Trophoblast cell (in vitro differentiated cells and primary cell): ENCODE measurements at places on chromosomes 7 and 10.

- no peak for DNase-seq
Measured at GRCh38 chr7:123665157-123665556, 9.5 kb downstream of the LMOD2 start.

- DNase-seq = no peak
Measured at GRCh38 chr10:110843031-110843430, 28.7 kb upstream of the PDCD4 start.

DNA sequence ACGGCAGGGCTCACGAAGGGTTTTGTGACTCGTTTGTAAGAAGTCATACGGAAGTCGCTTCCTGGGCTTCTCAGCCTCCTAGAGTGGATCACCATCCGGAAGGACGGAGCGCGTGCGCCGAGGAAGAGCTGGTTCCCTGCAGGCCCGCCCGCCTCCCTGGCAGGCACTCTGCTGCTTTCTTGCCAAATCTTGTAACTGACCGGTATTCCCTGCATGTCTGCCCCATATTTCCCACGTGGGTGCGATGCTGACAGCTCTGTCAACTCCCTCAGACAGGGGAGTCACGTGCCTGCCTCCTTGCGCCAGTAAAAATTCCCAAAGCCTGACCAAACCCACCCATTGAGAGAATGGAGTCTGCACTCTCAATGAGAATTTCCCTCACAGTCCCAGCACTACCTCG, 12.7 kb downstream of the SHH start:
- no peak for DNase-seq

- DNase-seq = peak; percentile 14
Measured at GRCh38 chr7:55996856-55997500, 32.6 kb downstream of the NIPSNAP2 start.

GRCh38 chr10:22437620-22438588, 92.6 kb downstream of the SPAG6 start:
- DNase-seq = no peak

GRCh38 chr10:88534072-88534665, 48.9 kb downstream of the RNLS start:
- no peak for DNase-seq

DNA sequence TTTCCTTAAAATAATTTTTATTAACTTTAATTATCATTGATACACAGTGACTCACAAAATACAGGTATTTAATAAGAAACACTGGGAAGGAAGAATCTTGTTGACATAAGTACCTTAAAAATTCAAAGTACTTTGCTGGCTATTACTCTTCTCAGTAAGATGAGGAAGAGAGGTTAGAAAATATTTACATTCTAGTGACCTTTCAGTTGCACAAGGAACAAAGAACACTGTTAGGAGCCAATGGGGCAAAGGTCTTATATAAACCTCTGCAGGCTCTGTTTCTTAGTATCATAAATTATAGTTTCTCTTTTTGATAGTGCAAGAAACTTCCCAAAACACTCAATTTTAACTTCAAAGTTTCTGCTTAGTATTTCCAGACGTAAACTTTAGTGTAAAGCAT, 4.8 kb upstream of the TAX1BP1 start:
- DNase-seq = peak; percentile 27

GRCh38 chr10:47438857-47439474, 44.9 kb downstream of the ANXA8 start:
- peak; percentile 65 for DNase-seq

DNA sequence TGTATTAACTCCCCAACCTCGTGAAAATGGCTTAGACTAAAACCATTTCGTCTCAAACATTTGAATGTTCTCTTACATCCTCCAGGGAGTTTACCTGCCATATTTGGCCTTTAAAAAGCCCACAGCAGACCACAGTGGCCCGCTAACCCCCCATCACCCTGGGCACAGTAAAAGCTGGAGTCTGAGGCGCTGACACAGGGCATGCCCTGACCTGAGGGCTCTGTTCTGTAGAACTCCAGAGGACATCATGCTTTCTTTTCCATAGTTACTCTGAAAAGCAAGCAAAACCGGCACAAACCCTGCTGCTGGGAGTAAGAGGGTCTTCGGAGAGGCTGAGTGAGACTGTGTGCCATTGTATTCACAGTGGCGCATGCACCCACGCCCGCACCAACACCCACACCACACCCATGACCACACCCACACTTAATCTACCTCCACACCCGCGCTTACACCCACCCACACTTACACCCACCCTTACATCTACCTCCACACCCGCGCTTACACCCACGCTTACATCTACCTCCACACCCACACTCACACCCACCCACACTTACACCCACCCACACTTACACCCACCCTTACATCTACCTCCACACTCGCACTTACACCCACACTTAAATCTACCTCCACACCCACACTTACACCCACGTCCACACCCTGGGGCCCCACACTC, 32.1 kb downstream of the LRRC27 start:
- no peak for DNase-seq

DNA sequence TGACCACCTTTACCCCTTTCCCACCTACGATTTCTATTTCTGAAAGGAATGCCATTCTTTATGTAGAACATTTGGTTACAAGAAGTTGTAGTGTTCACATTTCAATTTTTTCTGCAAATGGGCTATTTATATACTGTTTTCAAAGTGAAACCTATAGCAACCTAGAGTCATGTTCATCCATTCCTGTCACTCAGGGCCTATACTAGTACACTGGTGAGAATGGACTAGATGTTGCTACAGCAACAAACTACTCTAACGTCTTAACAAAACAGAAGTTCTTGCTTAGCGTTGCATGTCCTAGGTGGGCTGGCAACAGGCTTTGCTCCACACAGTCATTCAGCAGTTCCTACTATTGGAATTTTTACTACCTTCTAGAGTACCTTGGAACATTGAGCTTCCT, 16.3 kb downstream of the CASD1 start:
- no peak for DNase-seq

DNA sequence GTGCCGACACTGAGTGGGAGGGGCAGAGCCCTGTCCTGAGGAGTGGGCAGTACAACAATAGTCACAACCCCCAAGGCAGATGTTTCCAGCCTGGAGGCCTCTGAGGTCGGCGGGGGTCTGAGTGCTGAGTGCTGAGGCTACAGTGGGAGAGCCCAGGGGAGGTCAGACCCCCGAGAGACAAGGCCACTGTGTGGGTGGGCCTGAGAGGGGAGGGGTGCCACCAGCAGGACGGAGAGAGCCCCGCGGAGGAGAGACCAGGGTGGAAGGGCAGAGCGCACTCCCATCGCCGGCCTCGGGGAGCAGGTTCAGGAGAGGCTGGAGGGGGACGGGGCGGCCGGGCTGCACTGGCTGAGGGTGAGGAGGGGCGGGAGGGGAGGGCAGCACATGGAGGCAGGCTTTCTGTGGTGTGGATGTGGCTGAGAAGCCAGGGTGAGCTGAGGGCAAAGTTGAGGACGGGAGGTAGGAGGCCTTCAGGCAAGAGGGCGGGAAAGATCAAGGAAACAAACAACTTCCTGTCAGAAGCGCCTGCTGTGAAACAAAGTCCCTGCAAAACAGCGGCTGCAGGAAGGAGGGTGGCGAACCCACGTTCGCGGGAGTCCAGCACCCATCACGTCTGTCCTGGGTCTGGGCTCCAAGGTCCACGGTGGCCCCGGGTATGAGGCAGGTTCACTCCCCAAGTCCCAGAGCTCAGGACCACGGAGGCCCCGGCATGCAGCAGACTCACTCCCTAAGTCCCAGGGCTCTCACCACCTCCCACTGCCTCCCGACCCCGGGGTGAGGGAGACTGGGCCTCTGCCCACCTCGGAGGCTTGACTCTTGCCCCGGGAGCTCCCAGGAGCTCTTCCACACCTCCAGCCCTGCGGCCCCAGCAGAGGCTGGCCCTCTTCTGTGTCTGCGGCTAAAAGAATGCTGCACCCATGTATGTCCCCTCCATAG, 76.8 kb upstream of the NKX6-2 start:
- no peak for DNase-seq

GRCh38 chr10:100637785-100638184, 102.0 kb downstream of the HIF1AN start:
- DNase-seq = no peak

- DNase-seq = no peak
Measured at GRCh38 chr7:96322373-96322695, 436 bp upstream of the SLC25A13 start.

DNA sequence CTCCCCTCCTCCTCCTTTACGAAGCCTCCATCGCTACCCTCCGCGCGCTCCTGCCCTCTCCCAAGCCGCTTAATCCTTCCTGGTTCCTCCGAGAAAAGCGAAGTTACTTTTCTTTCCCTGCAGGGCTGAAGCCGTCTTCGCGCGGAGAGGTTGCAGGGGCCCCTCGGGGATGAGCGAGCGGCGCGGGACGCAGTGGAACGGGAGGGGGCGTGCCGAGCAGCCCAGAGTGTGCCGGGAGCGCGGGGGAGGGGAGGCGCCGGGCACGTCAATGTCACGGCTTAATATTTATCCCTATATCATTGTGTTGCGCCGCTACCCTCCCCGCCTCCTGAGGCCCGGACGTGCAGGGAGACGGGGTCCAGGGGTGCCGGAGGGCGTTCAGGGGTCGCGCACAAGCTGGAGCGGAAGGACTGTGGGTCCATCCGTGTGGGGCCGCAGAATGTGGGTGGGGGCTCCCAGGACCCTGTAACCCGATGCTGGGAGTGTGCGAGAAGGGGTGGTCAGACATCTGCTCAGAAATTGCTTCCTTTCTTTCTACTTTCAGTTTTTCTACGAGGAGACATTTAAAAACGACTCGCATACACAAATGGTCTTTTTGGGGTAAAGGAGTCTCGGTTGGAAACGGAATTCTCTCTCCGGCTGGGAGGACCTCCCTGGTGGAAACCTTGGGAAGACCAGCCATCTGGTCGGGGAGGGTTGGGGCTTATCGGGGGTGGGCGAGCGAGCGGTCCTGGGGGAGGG, 2.4 kb downstream of the CDK6 start:
- peak; percentile 67 for DNase-seq

DNA sequence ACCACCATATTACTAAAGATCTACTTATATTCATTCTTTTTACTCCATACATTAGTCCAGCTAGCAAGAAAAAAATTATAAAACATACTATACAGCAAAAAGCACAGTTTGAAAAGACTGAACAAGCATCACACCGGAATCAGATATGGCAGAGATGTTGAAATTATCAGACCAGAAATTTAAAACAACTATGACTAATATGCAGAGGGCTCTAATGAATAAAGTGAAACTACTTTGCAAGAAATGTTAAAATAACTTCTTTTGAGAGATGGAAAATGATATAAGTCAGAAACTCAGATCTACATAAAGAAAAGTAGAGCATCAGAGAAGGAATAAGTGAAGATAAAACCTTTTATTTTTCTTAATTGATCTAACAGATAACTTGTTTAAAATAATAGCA, 50.9 kb downstream of the SGCE start:
- no peak for DNase-seq

- no peak for DNase-seq
Measured at GRCh38 chr10:86104156-86104555, 262.4 kb downstream of the GRID1 start.

DNA sequence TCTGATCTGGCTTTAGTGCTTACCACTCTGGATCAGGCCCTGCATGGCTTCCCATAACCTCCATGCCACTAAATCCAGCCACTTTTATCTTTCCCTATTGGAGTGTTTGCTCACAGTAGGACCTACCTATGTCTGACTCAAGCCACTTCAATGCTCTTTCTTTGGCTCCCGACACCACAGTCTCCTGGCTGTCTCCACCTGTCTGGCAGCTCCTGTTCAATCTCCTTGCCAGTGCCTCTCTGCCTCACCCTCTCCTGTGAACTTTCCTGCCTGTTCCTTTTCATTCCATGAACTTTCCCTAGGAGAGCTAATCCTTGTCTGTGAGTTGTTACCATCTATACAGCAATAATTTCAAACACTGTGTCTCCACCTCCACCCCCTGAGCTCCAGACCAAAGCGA, 82.6 kb upstream of the UCN3 start:
- DNase-seq = no peak

DNA sequence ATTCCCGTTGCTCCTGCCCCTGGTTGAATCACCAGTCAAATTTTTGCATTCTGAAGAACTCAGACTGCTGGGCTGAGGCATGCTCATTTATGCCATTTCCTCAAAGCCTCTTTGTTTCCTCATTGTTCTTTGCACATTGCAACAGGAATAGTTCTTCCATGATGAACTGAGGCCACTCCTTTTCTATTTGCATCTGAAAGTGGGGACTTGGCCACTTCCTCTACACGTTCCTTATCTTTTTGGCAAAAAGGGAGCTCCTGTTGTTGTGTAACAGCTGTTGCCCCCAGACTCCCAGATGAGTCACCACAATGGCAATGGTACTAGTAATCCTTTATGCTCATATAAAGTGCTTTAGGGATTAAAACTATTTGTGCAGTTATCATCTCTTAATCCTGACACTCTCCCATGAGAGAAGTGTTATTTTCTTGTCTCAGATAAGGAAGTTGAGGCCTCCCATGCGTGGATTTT, 20.1 kb upstream of the ITPRID1 start:
- peak; percentile 81 for DNase-seq

DNA sequence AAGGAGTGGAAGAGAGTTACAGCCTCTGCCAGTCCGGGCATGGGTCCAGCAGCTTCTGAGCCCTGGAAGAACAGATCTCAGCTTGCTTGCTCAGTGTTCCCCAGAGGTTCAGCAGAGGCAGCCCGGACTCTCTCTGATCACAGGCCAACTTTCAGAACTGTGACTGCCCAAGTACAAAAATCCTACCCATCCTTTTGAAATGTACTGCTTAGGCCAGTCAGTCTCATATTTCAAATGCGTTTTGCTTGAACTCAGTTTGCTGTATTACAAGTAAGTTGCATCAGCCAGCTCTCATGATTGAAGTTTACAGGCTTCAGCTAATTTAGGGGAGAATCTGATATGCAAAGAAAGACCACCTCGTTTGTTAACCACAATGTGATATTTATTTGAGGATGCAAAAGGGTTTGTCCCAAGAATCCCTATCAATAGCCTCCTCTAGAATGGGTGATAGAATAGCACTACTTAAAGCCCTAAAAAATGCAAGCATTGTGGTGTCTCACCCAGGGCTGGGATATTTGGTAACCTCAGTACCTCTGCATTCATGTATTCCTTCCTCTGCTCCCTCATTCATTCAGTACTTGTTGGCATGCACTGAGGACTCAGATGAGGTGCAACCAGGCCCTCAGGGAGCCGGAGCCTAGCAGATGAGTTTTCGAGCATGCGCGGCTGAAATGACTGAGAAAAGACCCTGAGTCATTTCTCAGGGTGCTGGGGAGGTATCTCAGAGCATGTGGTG, 7.0 kb downstream of the AIMP2 start:
- DNase-seq = no peak

DNA sequence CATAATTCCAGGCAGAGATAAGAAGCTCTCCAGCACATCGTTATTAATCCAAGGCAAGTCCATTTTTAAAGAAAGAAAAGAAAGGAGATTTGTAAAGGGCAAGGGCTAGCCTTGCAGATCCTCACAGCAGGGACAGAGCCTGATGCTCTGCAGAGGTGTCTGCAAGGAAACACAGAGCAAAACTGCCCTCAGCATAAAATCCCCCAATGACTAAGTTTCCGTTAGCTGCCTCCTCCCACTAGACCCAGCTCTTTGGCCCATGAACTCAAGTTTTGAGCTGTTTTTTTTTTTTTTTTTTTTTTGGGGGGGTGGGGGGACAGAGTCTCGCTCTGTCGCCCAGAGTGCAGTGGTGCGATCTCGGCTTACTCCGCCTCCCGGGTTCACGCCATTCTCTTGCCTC, 300.7 kb downstream of the MTERF1 start:
- DNase-seq = no peak
